ENCODE measurements at places on chromosomes 16 and 17.
A peak's percentile ranks its signal among the peaks of the same experiment; 100 is the strongest.

DNA sequence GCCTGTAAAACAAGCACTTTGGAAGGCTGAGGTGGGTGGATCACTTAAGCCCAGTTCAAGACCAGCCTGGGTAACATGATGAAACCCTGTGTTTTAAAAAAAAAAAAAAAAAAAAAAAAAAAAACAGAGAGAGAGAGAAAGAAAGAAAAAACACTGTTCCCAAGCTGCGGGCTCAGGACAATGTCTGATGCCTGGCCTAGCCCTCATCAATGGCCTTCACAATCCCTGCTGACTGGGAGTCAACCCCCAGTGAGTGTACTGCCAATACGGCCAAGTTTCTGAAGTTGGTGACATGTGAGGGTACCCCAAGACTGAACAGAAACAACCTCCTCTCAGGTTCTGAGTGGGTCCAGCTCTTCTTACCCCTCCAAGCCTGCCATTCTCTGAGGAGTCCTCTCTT, 116.5 kb downstream of the ZNF778 start:
- DNase-seq, result no peak

- no peak for DNase-seq
Measured at GRCh38 chr16:74216319-74216718, 80.3 kb upstream of the PSMD7 start.

- DNase-seq, result no peak
Measured at GRCh38 chr17:41048441-41048840, 1.3 kb upstream of the KRTAP2-1 start.

- no peak for DNase-seq
Measured at GRCh38 chr17:18339933-18340332, 23.4 kb downstream of the SHMT1 start.

- DNase-seq, result no peak
Measured at GRCh38 chr17:49746791-49747490, 17.0 kb downstream of the FAM117A start.

DNA sequence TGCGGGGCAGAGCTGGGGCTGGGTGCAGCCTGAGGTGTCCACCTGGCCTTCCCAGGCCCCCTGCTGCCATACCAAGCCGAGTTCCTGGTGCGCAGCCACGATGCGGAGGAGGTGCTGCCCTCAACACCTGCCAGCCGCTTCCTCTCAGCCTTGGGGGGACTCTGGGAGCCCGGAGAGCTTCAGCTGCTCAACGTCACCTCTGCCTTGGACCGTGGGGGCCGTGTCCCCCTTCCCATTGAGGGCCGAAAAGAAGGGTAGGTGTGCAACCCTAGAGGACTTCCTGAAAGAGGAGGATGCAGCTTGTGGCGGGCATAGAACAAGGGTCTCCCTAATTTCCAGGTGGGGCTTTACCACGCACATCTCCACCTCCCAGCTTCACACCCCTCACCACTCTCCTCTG, 2.5 kb downstream of the SGCA start:
- no peak for DNase-seq

GRCh38 chr16:81483970-81484595, 39.5 kb downstream of the CMIP start:
- DNase-seq, result no peak

GRCh38 chr17:65259281-65259680, 122.1 kb downstream of the RGS9 start:
- DNase-seq, result no peak

GRCh38 chr16:15055141-15056053, 477 bp downstream of the NTAN1 start:
- no peak for DNase-seq

DNA sequence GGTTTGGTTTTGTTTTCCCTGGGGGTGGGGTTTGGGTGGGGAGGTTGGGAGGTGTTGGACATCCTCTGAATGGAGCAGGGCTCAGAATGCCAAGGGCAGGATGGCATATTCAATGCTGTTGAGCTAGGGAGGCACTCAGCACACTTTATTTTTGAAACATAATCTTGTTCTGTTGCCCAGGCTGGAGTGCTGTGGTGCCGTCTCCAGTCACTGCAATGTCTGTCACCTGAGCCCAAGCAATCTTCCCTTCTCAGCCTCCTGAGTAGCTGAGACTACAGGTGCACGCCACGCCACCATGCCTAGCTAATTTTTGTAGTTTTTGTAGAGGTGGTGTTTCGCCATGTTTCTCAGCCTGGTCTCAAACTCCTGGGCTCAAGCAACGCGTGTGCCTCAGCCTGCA, 186.1 kb downstream of the RPTOR start:
- DNase-seq, result no peak

GRCh38 chr17:44793885-44794842, 35.4 kb downstream of the ADAM11 start:
- DNase-seq, result no peak

GRCh38 chr17:74690409-74690825, 22.3 kb downstream of the CD300LF start:
- DNase-seq, result no peak

DNA sequence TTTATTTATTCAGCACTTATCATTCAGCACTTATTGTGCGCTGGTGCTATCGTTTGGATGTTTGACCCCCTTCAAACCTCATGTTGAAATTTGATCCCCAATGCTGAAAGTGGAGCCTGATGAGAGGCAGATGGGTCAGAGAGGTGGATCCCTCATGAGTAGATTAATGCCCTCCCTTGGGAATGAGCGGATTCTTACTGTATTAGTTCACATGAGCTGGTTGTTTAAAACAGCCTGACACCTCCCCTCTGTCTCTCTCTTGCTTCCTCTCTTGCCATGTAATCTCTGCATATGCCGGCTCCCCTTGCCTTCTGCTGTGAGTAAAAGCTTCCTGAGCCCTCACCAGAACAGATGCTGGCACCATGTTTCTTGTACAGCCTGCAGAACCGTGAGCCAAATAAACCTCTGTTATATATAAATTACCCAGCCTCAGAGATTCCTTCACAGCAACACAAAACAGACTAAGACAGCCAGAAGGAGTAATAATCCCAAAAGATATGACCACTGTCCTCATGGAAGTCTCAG, 111.1 kb downstream of the CACNG3 start:
- DNase-seq, result no peak

DNA sequence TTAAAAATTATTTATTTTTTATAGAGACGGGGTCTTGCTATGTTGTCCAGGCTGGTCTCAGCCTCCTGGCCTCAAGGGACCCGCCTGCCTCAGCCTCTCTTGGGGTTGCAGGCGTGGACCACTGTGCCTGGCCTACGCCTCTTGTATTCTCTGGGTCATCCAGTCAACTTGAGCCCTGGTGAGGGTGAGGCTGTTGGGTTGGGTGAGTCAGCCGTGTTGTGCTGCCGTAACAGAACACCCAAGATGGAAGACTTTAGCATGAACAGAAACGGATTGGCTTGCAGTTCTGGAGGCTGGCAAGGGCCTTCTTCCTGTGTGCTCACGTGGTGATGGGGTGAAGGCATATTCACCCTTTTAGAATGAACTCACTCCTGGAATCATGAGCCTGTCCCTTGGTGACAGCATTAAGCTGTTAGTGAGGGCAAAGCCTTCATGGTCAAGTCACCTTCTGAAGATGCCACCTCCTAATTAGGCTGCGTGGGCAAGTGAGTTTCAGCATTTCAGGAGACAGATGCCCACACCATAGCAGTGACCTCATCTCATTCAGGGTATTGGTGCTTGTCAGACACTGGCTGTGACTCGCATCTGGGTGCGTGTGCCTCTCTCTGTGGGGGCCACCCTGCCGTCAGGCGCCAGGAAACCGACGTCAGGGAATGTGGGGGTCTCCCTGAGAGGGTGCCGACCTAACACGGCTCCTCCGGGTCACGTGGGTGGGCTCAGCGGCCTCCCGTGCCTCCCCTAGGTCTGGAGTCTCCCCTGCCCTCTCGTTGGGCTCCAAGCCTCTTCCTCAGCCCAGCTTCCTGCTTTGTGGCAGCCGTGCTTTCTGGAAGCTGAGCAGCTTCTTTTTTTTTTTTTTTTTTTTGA, 49.8 kb downstream of the WDR45B start:
- DNase-seq, result peak; percentile 39

- DNase-seq, result no peak
Measured at GRCh38 chr16:88798772-88799455, 4.7 kb upstream of the CDT1 start.

DNA sequence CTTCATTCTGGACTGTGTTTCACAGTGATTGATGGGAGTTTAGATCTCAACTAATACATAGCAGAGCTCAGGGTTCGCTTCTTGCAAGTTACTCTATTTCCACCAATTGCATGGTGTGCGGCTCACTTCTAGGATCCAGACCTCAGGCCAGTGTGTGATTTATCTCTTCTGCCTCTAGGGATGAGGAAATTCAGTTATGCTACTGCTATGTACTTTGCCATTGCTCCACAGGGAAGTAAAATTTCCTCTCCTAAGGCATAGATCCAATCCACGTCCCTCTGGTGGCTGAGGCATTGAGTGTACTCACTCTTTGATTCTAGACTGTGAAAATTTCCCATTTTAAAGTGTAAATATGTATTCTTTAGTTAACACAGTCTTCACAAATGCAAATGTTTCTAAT, 214.1 kb downstream of the HS3ST3B1 start:
- no peak for DNase-seq

DNA sequence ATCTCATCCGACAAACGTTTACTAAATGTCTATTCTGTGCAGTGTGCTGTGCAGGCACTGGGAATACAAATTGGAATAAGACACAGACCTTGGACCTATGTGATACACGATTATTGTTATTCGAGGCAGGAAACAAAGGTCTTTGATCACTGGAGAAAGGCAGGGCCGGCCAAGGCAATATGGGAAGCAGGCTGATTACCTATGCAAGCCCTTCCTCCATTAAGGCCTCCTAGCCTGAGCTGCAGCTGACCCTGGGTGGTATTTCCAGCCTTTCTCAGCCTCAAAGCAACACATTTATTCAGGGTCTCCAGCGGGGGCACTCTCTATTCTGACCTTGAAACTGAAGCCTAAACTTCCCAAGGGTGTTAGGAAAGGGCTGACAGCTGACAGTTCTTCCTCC, 13.4 kb downstream of the ST6GALNAC1 start:
- no peak for DNase-seq

DNA sequence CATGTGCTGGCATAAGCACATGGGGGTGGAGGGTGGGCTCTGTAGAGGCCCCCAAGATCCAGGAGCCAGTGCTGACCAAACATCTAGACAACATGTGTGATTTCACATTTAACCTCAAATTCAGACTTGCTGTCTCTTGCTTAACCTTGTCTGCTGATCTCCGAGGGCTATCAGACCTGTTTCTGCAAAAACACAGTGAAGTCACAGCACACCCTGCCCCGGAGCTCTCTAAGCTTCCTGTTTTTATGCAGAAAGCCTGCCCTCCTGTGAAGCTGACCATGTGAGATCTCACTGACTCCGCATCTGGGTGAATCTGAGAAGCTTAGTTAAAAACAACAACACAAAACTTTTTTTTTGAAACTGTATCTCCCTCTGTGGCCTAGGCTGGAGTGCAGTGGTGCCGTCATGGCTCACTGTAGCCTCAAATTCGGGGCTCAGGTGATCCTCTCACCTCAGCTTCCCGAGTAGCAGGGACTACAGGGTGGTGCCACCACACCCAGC, 6.6 kb upstream of the DPEP2 start:
- no peak for DNase-seq

- DNase-seq, result no peak
Measured at GRCh38 chr17:64160378-64160777, 30.4 kb upstream of the ERN1 start.

GRCh38 chr17:77214743-77215142, 74.0 kb downstream of the SEC14L1 start:
- DNase-seq, result no peak

GRCh38 chr17:43384476-43384862, 14.3 kb upstream of the ARL4D start:
- DNase-seq, result no peak

DNA sequence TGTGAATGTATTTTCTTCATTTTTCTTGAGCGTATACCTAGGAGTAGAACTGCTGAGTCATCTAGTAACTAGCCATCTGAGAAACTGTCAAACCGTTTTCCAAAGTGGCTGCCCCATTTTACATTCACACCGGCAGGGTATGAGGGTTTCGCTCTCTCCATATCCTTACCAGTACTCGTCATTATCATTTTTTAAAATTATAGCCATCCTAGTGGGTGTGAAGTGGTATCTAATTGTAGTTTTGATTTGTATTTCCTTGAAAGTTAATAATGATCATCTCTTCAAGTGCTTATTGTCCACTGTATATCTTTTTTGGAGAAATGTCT, 6.0 kb downstream of the RNF157 start:
- DNase-seq, result no peak

- no peak for DNase-seq
Measured at GRCh38 chr17:15981646-15982580, 17.6 kb downstream of the ZSWIM7 start.

DNA sequence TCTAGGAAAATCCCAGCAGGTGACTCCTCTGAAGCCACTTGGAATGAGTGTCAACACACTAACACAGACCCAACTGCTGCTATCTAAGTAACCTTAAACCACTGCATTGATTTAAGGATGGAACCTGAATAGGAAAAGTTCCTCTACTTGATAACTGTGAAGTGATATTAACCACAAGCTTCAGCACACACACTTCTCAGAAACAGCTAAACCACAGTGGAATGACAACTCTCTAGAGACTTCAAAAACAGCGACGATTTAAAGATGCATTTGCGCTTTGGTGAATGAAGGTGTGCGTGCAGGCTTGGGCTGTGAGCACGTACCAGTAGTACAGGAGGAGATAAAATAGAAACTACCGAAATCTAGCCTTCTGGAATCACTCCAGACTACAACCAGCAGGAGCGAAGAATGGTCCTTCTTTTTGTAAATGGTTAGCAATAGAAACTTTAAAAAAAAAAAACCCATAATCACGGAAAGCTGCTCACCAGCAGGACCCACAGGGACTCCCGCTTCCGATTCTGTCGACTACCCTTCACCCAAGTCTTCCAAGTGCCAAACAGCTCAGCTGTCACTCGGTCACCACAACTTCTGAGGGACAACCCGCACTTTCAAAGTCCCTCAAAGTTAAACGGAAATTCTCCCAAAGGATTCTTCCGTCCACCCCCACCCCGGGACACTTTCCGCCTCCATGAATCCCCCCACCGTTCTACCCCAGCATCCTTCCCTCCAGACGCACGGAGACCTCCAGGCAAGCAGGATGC, 137.7 kb upstream of the CORO6 start:
- no peak for DNase-seq

DNA sequence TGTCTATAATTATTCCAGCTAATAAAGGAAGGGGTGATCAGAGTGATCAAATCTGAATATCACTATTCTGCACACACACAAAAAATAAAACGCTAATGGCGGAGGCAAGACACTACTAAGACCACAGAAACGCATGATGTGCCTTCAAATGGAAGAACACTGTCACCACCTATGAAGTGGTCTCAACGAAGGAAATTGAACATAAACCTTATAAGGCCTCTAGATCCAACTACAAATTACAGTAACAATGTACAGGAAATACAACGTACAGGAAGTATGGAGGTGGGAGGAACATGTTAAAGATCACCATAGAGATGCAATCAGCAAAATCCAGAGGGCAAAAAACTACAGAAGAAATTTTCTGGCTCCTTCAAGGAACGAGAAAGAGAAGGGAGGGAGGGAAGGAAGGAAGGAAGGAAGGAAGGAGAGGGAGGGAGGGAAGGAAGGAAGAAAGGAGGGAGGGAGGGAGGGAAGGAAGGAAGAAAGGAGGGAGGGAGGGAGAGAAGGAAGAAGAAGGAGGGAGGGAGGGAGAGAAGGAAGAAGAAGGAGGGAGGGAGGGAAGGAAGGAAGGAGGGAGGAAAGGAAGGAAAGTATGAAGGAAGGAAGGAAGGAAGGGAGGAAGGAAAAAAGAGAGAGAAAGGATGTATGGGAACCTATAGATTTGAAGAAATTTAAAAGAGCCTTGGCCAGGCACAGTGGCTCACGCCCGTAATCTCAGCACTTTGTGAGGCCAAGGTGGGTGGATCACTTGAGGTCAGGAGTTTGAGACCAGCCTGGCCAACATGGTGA, 3.1 kb upstream of the SGCA start:
- no peak for DNase-seq
